HepG2 (cell line): ENCODE measurements at places on chromosomes 5 and 9. TPM values are rescaled to one million over a fixed set of nuclear protein-coding genes. Genes with fewer than 3 reads are reported as not detected.

DNA sequence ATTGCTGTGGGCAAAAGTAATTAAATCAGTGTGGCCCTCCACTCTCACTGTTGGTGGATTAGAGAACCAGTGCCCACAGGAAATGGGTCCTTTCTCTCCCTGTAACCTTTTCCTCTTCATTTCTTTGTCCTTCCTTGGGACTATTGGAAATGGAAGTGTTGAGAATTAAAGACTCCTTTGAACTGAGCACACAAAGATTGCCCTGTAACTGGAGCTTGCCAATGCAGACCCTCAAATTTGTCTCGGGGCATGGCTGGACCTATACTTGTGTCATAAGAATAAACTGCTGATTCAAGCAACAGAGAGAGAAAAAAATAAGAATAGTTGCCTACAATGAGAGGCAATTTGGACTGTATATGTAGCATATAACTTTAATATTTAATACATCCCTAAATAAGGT lies 13.7 kb downstream of the KCNV2 start:
- peaks cover 10% of the 10 kb centered on the region for H3K4me1 ChIP-seq
- H3K27ac ChIP-seq: no peak overlapping the region
- H3K27me3 ChIP-seq: no peaks in the 10 kb centered on the region
- no peak overlapping the region for H3K4me3 ChIP-seq
- no peak for DNase-seq

DNA sequence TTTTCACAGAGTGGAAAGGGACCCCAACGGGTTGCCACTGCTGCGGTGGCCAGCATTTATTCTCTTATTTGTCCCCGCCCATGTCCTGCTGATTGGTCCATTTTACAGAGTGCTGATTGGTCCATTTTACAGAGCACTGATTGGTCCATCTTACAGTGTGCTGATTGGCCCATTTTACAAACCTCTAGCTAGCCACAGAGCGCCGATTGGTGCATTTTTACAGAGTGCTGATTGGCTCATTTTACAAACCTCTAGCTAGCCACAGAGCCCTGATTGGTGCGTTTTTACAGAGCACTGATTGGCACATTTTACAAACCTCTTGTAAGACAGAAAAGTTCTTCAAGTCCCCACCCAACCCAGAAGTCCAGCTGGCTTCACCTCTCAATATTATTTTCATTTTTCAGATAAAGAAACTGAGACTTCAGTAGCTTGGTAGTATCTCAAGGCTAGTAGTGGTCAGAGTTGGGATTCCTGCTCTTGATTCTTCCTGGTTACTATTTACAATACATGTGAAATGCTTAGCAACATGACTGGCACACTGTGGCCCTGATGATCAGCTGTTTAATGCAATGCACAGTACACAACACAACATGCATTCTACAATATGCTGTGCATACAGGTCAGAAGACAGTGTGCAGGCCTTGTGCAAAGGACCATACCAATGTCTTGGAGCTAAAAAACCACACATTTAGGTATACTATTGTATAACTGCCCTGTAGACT lies 63.6 kb upstream of the BOD1 start:
- no peaks in the 10 kb centered on the region for H3K27me3 ChIP-seq
- no peak overlapping the region for H3K4me3 ChIP-seq
- no peaks in the 10 kb centered on the region for H3K36me3 ChIP-seq
- no peak overlapping the region for H3K27ac ChIP-seq
- peaks cover 5% of the 10 kb centered on the region; the same call in 1 of the 2 replicates for H3K4me1 ChIP-seq
- no peak for DNase-seq

Gene TMEM252
- not detected in 2 replicates for total RNA-seq

GRCh38 chr5:96075579-96076289 lies 114.1 kb upstream of the ELL2 start:
- DNase-seq: no peak
- H3K27me3 ChIP-seq: no peaks in the 10 kb centered on the region
- H3K27ac ChIP-seq: no peak overlapping the region
- peaks cover 34% of the 10 kb centered on the region for H3K4me1 ChIP-seq

DNA sequence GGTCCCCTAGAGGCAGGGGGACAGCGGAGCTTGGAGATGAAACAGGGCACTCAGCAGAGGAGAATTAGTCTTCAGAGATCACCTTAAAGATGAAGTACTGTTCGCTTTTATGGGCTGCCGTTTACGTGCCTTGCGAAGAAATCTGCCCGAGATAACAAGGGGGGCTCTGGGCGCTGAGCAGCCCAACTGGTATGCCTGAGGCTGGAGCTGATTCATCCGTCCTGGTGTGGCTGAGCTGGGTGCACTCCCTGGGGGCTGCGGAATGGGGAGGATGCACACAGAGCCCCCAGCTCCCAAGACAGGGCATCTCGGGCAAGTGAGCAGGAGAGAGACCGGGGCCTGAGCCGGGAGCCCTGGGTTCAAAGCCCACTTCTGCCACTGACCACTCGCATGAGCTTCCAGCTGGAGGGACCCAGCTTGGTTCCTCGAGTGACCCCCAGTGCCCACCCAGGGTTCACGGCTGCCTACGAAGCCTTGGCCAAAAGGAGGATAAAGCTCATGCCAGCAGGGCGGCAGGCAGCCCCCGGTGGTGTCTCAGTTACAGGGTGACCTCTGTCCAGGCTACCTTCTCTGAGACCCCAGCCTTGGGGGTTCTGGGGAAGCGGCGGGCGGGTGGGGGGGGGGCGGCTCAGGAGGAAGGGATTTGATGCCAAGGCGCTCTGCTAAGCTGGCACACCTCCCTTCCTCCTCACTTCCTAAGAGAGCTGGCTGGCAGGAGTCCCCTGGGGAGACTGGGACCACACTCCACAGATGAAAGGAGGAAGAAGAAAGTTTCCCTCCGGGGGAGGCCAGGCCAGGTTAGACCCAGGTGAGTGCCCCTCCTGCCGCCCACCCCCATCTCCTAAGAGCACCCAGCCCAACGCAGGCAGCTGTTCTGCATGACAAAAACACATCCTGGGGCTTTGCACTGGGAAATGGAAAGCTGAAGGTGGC lies 5.7 kb downstream of the FIBCD1 start:
- peaks cover 51% of the 10 kb centered on the region for H3K4me1 ChIP-seq
- no peaks in the 10 kb centered on the region for H3K36me3 ChIP-seq
- no peak for DNase-seq
- no peak overlapping the region for H3K27ac ChIP-seq
- H3K27me3 ChIP-seq: peaks cover 17% of the 10 kb centered on the region

DNA sequence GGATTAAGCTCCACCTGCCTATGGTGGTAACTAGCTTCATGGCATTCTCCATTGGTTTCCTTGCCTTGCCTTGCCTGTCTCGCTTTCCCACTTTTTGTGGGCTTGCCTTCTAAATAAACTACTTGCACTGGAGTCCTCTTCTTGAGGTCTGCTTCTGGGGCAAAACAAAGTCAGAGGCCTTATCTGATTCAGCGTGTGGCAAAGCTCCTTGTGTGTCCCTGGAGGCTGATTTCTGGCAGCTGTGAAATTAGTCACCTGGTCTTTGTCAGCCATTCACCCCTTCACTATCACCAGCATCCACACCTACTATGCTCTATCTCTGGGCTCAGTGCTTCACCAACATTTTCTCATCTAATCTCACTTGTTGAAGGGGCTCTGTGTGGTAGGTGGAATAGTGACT lies 176.2 kb downstream of the SEC61B start:
- no peak overlapping the region for H3K4me3 ChIP-seq
- H3K36me3 ChIP-seq: no peaks in the 10 kb centered on the region
- no peaks in the 10 kb centered on the region for H3K4me1 ChIP-seq
- H3K27ac ChIP-seq: no peak overlapping the region
- peaks cover 4% of the 10 kb centered on the region; the same call in 1 of the 3 replicates for H3K27me3 ChIP-seq

DNA sequence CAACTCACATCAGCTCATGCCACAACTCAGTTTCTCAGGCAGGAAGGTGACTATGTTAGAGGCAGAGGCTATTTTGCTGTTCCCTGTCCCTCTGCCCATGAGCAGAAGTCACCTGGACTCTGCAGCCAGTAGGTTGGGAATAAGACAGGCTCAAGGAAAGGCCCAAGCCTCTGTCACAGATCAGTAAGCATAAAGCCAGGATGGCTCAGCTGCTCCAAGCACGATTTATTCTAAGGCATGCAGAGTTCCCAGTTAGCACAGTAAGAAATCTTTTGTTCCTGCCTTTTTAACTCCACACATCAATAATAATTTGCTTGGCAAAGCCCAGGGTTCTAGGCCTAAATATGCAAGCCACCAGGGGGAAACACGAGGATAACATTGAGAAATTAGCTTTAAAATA lies 249.0 kb upstream of the ADRA1B start:
- H3K4me3 ChIP-seq: no peak overlapping the region
- DNase-seq: no peak
- H3K36me3 ChIP-seq: no peaks in the 10 kb centered on the region

Gene ANKRD31
- 0.08 and 0.09 TPM in 2 replicates for total RNA-seq

GRCh38 chr5:172336264-172336663 lies 52.7 kb upstream of the UBTD2 start:
- no peaks in the 10 kb centered on the region; the same call in 1 of the 2 replicates for H3K27me3 ChIP-seq
- no peak overlapping the region for H3K4me3 ChIP-seq
- H3K36me3 ChIP-seq: no peaks in the 10 kb centered on the region
- H3K4me1 ChIP-seq: peaks cover 5% of the 10 kb centered on the region; the same call in 1 of the 2 replicates

DNA sequence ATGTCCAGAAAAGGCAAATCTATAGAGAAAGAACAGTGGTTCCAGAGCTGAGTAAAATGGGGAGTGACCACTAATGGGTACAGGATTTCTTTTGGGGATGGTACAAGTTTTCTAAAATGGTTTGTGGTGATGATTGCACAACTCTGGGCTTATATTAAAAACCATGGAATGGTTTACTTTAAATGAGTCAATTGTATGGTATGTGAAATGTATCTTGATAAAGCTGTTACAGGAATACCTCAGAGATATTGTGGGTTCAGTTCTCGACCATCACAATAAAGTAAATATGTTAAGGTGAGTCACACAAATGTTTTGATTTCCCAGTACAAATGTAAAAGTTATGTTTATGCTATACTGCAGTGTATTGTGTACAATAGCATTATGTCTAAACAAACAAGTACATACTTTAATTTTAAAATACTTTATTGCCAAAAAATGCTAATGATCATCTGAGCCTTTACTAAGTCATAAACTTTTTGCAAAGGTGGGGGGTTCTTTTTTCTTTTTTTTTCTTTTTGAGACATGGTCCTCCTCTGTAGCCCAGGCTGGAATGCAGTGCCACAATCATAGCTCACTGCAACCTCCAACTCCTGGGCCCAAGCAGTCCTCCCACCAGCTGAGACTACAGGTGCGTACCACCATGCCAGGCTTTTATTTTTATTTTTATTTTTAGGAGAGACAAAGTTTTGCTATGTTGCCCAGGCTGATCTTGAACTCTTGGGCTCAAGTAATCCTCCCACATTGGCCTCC lies 65.9 kb downstream of the SHOC1 start:
- no peaks in the 10 kb centered on the region for H3K36me3 ChIP-seq
- no peak overlapping the region for H3K4me3 ChIP-seq
- DNase-seq: peak; percentile 59
- no peaks in the 10 kb centered on the region for H3K27me3 ChIP-seq
- H3K27ac ChIP-seq: no peak overlapping the region

GRCh38 chr5:36054647-36055046 lies 12.0 kb downstream of the UGT3A2 start:
- H3K4me3 ChIP-seq: no peak overlapping the region
- H3K27ac ChIP-seq: no peak overlapping the region
- H3K27me3 ChIP-seq: no peaks in the 10 kb centered on the region
- no peaks in the 10 kb centered on the region for H3K36me3 ChIP-seq
